Muscle of back (tissue), 13 donors: ENCODE measurements at places on chromosomes 2 and 18. TPM values are rescaled to one million over a fixed set of nuclear protein-coding genes. Genes with fewer than 3 reads are reported as not detected.

GRCh38 chr2:37653805-37654378 is 17.6 kb downstream of the CDC42EP3 start:
- DNase-seq: peak; percentile 42

DNA sequence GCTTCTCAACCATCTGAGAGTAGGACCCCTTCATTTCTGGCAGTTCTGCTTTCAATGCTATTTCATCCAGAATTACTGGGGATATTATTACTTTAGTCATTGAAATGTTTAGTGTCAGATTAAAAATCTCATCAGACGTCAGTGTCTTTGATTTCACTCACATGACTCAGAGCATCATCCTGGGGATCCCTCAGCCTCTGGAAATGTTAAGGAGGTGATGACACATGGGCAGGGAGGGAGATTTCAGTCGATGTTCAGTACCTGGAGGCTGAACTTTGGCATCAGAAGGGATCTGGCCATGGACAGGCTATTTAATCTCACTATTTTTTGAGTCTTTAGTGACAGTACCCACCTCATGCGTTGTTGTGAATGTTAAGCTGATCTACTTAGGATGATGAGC is 39.1 kb downstream of the OSBPL6 start:
- DNase-seq: no peak

- no peak for DNase-seq
Observed at GRCh38 chr18:11286431-11286830, 137.1 kb upstream of the PIEZO2 start.

GRCh38 chr2:122083256-122084048 is 328.0 kb downstream of the TSN start:
- DNase-seq: peak; percentile 24

GRCh38 chr2:233163486-233164103 is 87.9 kb upstream of the ATG16L1 start:
- no peak for DNase-seq

DNA sequence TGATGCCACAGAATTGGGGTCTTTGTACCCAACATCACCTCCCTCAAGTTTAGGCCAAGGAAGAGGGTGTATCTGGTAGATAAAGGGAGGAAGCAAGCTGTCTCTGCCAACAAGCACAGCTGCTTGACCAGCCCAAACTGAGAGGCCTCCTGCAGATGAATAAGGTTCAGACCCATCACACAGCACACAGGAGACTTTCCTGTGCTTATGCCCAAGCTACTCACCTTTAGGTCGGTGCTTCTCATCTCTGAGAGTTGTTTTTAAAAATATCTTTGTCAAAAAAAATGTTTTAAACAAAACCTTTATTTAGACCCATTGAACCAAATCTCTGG is 24.7 kb upstream of the SP3 start:
- no peak for DNase-seq

DNA sequence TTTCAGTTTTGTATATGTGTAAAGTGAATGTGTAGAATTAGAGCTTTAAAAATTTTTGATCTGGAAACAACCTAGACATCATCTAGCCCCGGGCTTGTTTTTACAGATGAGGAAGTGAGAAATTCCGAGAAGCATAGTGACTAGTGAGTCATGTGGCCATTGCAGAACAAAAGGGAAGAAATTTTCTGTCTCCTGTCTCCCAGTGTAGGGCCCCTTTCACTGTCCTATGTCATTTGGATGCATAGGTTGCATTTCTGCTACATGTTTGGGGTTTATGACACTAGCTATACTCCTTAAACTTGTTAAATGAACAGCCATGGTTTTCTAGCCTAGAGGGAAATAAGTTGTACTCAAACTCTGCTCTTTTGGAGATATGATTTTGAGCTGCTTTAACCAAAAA is 84.6 kb downstream of the PLCL1 start:
- DNase-seq: no peak

The PASK gene
- 7.4 TPM for polyA plus RNA-seq

The CCDC141 gene
- 50.9 TPM for polyA plus RNA-seq

The ATP8B1 gene
- polyA plus RNA-seq: 5.5 TPM

The HES6 gene
- polyA plus RNA-seq: 12.8 TPM
